Cerebellar nuclear complex (tissue), 1 donor: ENCODE measurements at places on chromosomes 1 and 21.

GRCh38 chr1:212560933-212561460, 47.6 kb upstream of the ATF3 start:
- no peak for DNase-seq

- DNase-seq: no peak
Observed at GRCh38 chr21:15051644-15052458, 12.9 kb downstream of the NRIP1 start.

- DNase-seq: no peak
Observed at GRCh38 chr1:103525114-103525606, 339 bp upstream of the RNPC3 start.

- no peak for DNase-seq
Observed at GRCh38 chr1:230878591-230878990, 10.3 kb upstream of the C1orf198 start.

DNA sequence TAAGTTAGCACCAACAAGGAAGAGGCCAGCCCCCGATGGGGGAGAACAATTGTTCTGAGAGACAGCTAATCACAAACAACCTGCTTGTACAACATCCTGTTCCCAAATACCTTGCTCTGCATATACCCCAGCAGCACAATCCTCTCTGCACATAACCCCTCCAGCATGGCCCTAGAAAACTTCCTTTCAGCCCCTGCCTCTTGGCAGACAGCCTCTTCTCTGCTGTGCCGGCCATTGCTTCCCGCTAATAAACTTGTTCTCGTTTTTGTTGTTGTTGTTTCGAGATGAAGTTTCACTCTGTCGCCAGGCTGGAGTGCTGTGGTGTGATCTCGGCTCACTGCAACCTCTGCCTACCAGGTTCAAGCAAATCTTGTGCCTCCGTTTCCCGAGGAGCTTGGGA, 392.7 kb downstream of the SMYD3 start:
- DNase-seq: no peak

- DNase-seq: no peak
Observed at GRCh38 chr1:167689567-167689920, 32.2 kb upstream of the MPZL1 start.

GRCh38 chr1:9687874-9688582, 36.5 kb downstream of the PIK3CD start:
- DNase-seq: no peak

DNA sequence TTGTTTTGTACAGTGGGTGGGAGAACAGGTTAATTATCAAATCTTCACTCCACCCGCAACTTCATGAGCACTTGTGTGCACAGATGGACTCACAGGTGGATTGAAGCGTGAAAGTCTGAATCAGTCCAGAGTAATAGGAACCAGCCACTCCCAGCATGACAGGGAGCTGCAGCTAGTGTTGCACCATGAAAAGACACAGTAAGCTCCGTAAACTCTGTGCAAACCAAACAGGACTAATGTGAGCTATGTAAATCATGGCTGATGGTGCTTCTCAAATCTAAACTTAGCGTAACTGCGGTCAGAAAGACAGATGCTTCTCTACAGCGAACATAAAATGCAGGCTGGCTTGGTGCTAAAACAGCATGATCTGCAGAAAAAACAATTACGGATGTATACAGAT, 114.4 kb downstream of the CENPF start:
- no peak for DNase-seq

DNA sequence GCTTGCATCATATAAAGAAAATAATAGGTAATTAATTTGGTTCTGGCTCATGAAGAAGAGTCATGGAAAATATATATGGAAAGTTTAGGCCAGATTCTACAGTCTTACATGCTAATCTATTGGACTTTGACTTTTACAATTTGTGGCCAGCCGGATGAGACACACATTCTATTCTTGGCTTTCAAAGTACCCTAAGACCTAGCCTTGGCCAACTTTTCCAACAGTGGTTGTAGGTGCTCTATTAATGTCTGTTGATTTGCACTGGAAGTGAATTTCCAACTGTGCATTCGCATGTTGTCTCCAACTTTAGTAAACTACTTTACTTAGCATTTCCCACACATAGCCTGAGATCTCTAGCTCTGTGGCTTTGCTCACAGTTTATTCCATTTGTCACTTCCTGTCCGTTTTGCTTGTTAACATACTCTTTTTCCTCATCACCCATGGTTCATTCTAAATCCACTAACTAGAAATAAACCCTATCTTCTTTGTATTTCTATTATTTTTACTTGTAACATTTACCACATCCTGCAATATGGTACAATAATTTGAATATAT, 644.0 kb downstream of the PTPRC start:
- DNase-seq: no peak

GRCh38 chr21:45019887-45020537, 54.4 kb upstream of the ADARB1 start:
- DNase-seq: no peak

DNA sequence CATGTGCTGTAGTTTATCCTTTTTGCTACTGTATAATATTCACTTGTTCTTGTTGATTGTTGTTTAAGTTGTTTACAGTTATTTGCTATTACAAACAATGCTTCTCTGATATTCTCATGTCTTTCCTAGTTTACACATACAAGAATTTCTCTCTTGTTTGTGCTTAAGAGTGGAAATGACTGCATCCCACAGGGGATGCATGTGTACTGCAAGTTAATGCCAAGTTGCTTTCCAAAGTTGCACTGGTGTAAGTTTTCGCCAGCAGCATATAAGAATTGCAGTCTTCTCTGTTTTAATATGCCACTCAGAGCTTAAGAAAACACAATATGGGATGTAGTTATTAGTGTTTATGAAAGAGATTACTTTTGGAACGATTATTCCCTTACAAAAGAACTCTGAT, 97.7 kb downstream of the NEK7 start:
- no peak for DNase-seq

- DNase-seq: no peak
Observed at GRCh38 chr1:199302554-199302953, 663.7 kb downstream of the PTPRC start.

DNA sequence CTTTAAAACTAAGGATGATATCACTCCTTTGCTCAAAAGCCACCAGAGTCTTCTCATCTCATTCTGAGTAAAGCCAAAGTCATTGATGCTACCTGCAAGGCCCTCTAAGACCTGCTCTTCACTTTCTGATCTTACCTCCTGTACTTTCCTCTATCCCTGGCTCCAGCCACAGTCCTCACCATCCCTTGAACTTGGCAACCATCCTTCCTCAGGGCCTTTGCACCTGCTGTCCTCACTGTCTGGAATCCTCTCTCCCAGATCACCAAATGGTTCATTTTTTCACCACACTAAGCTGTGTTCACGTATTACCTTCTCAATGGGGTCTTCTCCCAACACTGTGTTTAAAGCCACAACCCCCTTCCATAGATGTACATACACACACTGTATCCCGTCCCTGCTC, 4.3 kb upstream of the PHLDA3 start:
- no peak for DNase-seq

DNA sequence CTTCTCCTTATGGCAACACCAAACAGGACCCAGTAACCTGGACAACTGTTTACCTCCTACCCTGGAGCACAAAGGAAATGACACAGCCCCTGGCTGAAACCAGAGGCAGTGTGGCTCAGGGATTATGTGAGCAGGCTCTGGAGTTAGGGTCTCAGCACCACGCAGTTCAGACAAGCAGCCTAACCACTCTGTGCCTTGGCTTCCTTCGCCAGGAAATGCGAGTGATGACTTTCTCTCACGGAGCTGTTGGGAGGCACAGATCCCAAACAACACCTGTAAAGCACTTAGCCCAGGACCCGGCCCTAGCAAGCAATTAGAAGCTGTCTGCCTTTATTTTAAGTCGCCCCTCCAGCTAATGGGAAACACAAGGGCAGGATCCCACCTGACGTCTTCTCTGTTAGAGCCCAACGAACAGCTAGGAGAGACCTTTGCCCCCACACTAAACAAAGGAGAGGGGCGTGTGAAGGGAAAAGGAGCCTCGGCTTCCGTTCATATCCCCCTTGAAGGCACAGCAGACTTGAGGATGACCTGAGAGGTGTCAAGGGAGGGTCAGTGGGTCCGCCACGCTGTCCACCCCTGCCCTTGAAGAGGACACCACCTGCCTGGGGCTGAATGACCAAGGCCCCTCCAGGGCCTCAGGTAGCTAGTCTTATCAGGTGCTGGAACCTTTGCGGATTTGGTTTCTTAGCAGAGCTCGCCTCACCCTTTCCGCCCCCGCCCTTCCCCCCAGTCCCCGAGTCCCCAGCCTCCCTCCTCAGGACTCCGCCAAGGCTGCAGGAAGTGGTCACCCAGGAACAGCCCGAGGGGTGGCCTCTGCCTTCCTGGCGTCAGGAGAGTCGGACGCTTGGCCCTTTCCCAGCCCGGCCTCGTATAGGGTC, 860 bp downstream of the TMEM63A start:
- DNase-seq: no peak

DNA sequence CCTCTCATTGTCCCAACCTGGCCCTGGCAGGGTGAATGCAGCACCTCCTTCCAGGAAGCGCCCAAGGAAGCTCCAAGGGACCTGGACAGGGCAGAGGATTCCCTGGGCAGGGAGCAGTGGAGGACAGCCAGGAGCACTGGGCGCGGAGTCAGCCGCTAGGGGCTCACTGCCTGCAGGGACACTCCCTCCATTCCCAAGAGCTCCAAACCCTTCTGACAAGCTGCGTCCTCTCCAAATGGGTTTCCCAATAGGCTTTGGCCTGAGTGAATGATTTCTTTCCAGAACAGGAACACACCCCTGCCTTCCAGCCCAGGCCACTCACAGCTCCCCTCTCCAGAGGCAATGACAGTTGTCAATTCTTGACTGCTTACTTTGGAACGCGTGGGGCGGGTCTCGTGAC, 128.5 kb upstream of the EDN2 start:
- no peak for DNase-seq

GRCh38 chr1:59176471-59176870, 120.4 kb upstream of the FGGY start:
- DNase-seq: no peak

- peak; percentile 94 for DNase-seq
Observed at GRCh38 chr21:32727687-32728455, at the start of gene SYNJ1. SYNJ1 (minus strand) TSS chr21:32728013; CDS start chr21:32726895, 1,118 bp downstream.

DNA sequence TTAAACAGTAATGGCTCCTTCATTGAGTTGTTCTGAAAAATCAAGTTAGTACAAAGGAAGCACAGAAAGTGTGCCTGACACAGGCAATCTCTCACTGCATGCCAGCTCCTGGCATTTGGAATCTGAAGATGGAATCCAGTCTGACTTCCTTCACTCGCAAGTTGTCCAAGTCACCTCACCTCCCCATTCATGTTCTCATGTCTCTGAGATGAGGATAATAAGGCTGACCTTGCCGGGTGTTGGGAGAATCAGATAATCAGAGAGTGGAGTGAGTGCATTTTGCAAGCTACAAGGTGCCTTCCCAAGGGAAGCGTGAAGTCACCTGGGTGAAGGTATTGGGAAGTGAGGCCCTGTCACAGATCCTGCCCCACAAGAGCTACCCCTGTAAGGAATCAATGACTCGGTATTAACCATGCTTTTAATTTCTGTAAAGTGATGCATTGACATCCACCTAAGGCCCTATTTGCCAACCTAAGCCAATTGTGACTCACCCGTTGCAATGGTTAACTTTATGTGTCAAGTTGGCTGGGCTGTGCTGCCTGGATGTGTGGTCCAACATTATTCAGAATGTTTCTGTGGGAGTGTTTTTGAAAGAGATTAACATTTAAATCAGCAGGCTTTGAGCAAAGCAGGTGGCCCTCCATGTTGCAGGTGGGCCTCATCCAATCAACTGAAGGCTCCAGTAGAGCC, 62.5 kb upstream of the TARBP1 start:
- no peak for DNase-seq

- no peak for DNase-seq
Observed at GRCh38 chr21:39336457-39337008, 12.4 kb downstream of the HMGN1 start.

- DNase-seq: no peak
Observed at GRCh38 chr1:37448185-37448584, 26.2 kb upstream of the ZC3H12A start.

DNA sequence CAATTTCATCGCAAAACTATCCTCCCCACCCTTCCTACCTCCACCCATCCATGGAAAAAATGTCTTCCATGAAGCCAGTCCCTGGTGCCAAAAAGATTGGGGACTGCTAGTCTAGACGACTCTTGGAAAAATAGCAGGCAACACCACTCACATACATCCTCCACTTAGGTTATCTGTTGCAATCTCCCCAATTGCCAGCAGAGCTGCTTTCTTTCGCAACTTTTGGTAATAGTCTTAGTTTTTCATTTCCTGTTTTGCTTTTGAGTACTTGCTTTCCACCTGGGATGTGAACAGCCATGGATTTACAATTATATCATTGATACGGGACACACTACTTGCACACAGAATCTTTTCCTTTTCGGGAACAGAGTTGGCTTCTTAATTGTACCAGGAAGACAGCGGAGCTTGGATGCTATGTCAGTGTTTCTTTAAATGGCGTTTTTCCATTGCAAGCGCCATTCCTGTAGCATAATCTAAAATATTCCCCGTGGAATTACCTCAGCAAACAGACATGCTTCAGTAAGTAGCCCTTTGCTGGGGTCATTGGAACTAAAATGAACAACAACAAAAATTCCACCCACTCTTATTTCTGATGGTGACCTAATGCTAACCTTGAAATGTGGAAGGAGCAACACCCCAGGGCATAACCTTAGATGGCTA, 183.3 kb upstream of the ADGRL2 start:
- no peak for DNase-seq

- no peak for DNase-seq
Observed at GRCh38 chr1:6473974-6474814, 8.2 kb upstream of the TNFRSF25 start.

GRCh38 chr21:42305707-42306147, 9.5 kb downstream of the TFF3 start:
- no peak for DNase-seq

GRCh38 chr1:85582687-85583591, 2.4 kb downstream of the CCN1 start:
- DNase-seq: no peak

DNA sequence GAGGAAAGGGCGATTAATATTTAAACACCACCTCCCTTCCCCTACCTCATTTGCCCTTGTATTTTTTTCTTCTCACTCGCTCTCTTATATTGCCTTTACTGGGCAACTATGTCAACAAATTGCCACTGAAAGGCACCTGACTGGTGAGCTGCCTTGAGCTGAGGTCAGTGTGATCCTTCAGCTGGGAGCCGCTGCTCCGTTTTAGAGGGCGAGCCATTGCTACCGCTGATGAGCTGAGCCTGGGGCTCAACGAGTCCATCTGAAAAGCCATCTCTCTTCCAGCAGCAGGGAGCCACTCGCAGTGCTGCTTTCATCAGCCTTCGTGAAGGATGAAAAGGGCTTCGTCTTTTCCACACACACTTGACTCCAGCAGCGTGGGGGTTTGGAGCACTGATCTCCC, 108.0 kb upstream of the KIF26B start:
- DNase-seq: peak; percentile 72
